Left renal pelvis (tissue), 4 donors: ENCODE measurements at places on chromosomes 13 and 19. TPM values are rescaled to one million over a fixed set of nuclear protein-coding genes. Genes with fewer than 3 reads are reported as not detected.

GRCh38 chr13:81995316-81995715, 1654.4 kb upstream of the SPRY2 start:
- DNase-seq = no peak

GRCh38 chr13:70959035-70959775, 851.0 kb upstream of the KLHL1 start:
- DNase-seq = no peak

GRCh38 chr19:53980539-53981375, 10.7 kb upstream of the CACNG6 start:
- DNase-seq = no peak

- DNase-seq = peak; percentile 89
Observed at GRCh38 chr19:44051650-44052402, at the start of gene ZNF223. Gene ZNF223 (plus strand): TSS chr19:44052036. CDS start chr19:44055177, 3,141 bp downstream.

DNA sequence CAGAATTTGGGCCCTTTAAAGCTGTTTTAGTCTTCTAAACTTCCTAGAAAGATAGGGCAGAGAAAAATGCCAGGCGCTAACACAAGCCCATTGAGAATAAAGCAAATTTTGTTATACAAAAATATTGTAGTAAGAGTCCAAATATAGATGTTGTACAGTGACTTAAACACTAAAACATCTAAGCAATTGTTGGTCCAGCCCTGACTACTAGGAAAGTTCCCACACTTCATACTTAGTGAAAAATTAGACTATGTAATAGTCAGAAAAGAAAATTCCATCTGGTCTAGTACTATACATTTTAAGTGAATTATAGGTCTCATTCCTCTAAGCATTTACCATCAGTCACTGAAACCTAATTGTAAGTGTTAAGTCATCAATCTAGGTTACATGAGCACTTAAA, 1518.3 kb upstream of the SLC10A2 start:
- no peak for DNase-seq

DNA sequence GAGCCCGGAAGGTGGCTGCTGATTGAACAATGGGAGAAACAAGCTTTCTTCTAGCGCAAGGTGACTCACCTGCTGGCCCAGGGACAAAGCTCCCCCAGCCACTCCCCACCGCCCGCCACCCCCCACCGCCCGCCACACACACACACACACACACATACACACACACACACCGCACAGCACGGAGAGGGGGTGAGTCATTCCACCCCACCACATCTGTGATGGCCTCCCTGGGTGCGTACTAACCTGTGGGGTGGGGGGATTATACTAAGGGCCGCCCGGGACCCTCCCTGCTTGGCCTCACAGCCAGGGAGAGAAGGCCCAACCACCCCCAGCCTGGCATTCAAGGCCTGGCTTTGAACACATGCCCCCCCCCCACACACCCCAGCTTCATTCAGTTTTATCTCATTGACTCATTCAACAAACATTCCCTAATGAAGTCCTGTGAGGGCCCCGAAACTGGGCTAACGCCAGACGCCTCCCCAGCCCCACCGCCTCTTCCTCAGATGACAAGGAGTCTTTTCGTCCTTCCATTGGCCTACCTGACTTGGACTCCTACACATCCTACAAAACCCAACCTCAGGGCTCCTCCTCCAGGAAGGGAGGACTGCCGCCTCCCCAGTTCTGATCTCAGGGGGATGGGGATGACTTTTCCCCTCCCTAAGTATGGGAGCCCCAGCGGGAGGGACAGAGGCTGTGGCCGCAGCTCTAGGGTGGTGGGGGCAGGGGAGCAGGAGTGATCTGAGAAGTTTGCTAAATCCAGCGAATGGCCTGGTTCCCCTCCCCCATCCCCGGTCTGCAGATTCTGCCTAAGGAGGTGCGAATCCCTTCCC, 5.8 kb upstream of the ONECUT3 start:
- DNase-seq = no peak

GRCh38 chr13:45623516-45624090, 8.1 kb upstream of the ERICH6B start:
- DNase-seq = no peak

- no peak for DNase-seq
Observed at GRCh38 chr19:28968721-28969120, 244.2 kb downstream of the UQCRFS1 start.

GRCh38 chr19:34639491-34640085, 37.4 kb downstream of the SCGB2B2 start:
- DNase-seq = peak; percentile 16

GRCh38 chr19:19214892-19215291, 3.1 kb downstream of the NCAN start:
- DNase-seq = peak; percentile 56

GRCh38 chr13:73278186-73278585, 219.4 kb downstream of the KLF5 start:
- no peak for DNase-seq

GRCh38 chr19:34888091-34888490, 38.6 kb upstream of the ZNF30 start:
- DNase-seq = no peak

DNA sequence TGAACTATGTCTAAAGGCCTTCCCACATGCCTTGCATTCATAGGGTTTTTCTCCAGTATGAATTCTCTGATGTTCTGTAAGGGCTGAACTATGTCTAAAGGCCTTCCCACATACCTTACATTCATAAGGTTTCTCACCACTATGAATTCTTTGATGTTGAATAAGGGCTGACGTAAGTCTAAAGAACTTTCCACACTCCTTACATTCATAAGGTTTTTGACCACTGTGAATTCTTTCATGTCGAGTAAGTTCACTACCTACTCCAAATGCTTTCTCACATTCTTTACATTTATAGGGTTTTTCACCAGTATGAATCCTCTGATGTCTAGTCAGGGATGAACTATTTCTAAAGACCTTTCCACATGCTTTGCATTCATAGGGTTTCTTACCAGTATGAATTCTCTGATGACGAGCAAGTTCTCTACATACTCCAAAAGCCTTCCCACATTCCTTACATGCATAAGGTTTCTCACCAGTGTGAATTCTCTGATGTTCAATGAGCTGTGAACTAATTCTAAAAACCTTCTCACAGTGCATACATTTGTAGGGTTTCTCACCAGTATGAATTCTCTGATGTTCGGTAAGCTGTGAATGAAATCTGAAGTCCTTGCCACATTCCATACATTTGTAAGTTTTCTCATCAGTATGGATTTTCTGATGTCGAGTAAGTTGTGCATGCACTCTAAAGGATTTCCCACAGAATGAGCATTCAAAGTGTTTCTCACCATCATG, 19.1 kb upstream of the ZNF260 start:
- DNase-seq = no peak

DNA sequence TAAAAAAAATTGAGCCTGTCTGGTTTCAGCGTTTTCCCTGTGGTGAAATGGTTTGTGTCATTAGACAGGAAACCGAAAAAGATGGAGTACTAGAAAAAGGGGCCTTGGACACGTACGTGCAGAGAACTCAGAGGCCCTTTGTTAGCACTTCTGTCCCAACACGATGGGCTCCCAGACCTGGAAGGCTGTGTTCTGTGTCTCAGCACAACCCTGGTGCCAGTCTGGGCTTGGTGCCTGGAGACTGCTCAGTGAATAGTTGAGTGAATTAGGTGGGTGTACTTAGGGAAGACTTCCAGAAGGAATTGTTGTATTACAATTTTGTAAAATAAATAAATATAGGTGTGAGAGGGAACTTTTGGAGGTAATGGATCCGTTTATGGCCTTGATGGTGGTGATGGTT, 8.7 kb downstream of the ZNF71 start:
- no peak for DNase-seq

DNA sequence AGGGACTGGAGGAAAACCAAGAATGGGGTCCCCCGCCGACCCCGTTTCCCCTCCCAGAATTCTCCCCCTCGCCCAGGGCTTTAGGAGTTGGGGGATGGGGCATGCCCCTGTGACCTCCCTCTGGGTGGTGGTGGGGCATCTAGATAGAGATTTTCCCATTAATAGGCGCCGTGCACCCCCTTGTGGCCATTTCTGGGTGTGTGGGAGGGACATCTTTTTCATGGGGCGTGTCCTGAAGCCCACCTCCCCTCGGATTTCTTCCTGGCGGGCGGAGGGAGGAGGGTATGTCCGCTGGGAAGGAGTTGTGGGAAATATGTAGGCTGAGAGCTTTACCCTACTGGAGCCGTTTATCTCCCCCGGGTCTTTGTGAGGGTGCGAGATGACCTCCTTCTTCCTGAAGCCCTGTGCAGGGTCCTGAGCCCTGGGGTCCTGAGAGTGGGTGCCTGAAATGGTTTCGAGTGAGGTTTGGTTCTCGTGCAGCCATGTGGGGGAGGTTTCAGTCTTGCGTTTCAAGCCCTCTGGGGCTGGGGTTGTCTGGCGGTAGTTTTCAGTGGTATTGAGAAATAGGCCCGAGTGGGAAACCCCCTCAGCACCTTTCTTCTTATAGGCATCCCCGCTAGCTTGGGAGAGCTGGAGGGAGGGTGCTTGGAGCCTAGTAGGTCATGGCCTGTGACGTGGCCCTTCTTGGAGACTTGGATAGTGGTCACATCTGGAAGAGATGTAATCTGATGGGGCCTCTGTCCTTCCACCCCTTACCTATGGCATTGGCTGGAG, 1.0 kb downstream of the PRMT1 start:
- no peak for DNase-seq

- DNase-seq = no peak
Observed at GRCh38 chr13:88097541-88097940, 426.4 kb downstream of the SLITRK5 start.

DNA sequence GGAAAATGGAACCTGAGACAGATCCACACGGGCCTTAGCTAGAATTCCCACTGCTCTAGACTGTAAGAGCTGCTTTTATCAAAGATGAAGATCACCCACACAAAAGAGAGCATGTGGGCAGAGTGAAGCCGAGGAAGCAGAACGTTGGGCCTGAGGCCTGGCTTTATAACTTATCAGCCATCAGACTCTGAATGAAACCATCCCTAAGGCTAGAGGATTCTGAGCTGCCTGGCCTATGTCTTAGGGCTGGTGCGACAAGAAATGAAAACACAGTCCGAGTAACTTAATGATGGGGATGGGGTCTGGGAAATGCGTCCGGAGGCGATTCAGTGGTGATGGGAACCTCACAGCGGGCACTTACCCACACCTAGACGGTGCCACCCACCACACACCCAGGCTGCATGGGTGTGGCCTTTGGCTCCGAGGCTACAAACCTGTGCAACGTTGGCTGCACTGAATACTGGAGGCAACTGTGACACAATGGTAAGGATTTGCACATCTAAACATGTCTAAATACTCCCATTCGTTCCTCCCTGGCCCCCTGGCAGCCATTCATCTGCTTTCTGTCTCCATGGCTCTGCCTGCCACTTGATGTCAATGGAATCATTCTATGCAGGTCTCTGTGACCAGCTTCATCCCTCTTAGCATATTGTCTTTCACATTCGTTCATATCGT, 62.0 kb downstream of the SLC15A1 start:
- DNase-seq = no peak

GRCh38 chr13:75305059-75305458, 176.9 kb downstream of the TBC1D4 start:
- DNase-seq = no peak

GRCh38 chr13:108573455-108573854, 56.0 kb upstream of the MYO16 start:
- DNase-seq = no peak

DNA sequence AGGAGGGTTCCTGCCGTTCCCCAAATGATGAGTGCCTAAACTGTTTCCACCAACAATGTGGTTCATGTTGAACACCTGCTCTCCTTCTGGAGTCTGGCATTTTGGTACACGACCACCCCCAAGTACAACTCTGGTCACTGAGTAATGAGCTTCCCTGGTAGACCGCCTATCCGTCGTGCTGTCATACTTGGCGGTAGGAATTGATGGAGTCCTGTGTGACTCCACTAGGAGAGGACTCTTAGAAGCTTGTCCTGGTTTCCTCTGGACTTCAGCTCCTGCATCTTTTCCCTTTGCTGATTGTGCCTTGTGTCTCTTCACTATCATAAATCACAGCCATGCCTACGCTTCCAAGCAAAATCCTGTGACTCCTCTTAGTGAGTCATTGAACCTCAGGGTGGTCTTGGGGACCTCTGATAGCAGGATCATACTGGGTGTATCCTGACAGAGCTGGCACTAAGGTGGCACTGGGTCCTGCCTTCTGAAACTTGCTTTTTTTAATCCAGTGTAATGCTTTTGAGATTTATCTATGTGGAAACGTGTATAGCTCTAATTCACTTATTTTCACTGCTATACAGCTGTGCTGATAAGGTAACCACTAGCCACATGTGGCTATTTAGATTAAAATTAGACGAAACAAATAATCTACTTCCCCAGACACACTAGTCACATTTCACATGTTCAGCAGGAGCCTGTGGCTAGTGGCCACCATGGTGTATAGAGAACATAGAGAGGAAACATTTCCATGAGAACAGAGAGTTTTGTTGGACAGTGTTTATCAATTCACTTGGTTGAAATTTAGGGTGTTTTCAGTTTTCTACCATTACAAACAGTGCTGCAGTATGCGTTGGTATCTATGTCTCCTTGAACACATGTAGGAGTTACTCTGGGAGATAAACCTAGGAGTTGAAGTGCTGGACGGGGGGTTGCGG, 6.1 kb upstream of the ASF1B start:
- no peak for DNase-seq

DNA sequence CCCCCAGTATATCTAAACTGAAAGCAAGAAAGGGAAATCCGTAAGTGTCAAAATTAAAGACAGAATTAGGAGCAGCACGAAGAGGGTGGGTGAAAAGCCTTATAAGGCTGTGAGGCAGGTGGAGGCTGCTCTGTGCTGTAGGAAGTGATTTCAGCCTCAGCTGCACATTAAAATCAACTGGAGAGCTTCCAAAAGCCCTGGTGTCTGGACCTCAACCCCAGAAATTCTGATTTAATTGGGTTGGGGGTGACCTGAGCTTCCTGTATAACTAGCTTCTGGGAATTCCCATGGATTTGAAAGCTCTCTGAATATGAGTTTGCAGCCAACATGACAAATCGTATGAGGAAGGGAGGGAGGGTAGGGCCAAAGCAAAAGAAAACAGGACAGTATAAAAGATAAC, 242.4 kb upstream of the TMTC4 start:
- no peak for DNase-seq

SPTBN4 gene
- 3.3 TPM for polyA plus RNA-seq

RYR1 gene
- 4.4 TPM for polyA plus RNA-seq

FCER2 gene
- 0.43 TPM for polyA plus RNA-seq

SERTM1 gene
- polyA plus RNA-seq = 0.91 TPM

EID2B gene
- 4.2 TPM for polyA plus RNA-seq
